Left lobe of liver (tissue), 2 donors: ENCODE measurements at places on chromosomes 6 and 20. TPM values are rescaled to one million over a fixed set of nuclear protein-coding genes. Genes with fewer than 3 reads are reported as not detected.

Gene FGD2
- total RNA-seq: 10.3 TPM

Gene GHRH
- not detected for total RNA-seq

Gene HLA-DRB5
- total RNA-seq: 2.1 TPM

Gene FAM83D
- total RNA-seq: 2.9 TPM

Gene TCP1
- total RNA-seq: 58.1 TPM

Gene MROH8
- total RNA-seq: 4.7 TPM

GRCh38 chr6:142276256-142276655, 25.6 kb upstream of the ADGRG6 start:
- no peak for DNase-seq

DNA sequence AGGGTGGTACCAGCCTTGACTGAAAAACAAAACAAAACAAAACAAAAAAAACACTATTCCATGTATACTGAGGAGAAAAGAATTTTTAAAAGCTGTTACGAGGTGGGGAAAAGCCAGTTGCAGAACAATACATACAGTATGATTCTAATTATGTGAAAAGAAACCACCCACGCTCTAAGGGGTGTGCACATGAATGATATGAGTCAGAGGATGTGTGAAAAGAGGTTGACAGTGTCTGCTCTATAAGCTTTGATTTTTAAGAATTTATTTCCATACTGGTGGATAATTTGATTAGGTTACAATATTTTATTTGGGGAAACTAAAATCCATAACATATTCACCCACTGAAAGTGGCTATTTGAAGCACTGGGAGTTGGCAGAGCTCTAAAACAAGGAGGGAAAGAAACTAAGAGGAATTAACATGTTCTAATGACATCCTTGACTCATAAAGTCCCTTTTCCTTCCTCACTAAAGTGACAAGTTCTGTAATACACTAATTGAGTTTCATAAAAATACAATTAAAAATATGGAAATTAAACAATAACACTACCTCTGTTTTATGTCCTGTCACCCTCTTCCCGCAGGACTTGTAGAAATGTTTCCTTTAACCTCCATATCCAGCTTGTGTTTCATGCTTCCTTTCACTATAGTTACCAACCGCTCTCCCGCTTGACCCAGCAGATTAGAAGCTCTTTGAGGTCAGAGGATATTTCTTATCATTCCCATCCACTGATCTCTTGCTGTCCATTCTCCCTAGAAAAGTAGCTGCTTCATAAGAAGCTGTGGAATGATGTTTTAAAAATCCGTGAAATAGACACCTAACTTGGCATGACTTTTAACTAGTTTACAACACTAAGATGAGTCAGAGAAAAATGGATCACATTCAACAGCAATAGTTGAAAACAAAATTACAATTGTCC, 118.6 kb upstream of the CCDC28A start:
- DNase-seq: no peak

DNA sequence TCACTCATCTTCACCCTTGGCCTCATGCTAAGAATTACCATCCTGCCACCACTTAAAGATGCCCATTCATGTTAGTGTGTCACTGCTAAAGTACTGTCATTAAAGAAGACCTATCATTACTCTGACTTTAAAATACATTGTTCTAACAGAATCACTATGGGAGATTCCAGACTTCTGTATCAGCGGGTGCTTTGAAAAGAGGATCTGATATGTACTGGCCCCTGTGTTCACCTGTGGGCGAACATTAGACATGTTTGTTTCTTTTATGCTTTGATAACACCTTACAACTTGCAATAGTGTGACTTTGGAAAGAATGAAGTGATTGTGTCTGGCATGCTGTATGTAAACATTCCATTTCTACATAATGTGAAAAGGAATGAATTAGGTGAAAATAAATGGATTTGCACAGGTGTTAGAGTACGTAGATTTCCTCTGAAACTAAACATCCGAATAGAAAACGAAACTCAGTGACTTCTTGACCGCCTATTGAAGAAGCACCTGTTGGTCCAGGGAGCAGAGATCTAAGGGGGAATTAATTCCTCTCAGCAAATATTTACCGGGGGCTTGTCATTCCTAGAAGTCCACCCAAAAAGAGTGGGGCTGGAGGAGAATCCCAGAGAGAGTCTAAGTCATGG, 132.3 kb downstream of the CARMIL1 start:
- DNase-seq: no peak
